Peyer's patch (tissue), 4 donors: ENCODE measurements at places on chromosomes 4 and X. TPM values are rescaled to one million over a fixed set of nuclear protein-coding genes. Genes with fewer than 3 reads are reported as not detected.

- no peak for DNase-seq
These were observed 212.8 kb downstream of the MAB21L2 start for GRCh38 chr4:150794706-150795105.

DNA sequence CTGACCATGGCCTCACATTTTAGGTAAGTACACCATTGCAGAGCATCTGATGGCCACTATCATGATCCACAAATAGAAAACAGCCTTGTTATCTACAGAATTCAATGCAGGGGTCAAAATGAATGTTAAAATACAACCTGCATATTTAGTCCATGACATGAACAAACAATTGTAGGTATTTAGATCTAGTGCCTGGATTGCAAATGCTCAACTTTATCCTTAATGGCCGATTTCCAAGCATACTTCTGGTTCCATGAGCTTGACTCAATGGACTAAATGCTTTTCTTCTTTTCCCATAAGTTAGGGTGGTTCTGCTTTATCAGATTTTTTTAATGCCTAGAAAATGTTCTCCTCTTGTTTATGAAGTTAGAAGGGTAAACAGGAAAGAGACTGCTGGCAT, 139.2 kb upstream of the TTC29 start:
- no peak for DNase-seq

DNA sequence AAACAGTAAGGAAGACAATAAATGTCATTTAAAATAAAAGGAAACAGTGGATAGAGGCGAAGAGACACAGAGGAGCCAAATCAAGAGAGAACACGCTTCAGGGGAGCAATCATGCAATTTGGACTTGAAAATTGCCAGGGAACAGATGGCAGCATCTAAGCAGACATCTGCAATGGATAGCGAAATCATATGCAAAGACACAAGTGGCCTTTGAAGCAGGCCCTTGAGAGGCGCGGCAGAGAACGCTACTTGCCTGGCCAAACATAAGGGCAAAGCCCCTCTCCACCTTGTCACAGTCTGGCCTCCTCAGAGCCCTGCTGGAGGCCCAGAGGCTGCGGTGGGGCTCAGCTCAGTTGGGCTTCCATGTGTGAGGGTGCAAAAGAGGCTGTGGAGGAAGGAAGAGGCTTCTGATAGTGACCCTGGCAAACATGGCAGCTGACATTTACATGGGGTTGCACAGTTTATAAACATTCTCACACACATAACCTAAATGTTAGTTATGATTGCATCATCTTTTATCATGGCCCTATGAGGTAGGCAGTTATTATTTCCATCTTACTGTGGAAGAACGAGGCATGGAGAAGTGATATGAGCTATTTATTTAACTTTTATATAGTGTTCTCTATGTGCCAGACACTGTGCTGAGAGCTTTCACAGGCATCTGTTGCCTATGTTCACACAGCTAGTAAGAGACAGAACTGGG, 18.3 kb downstream of the ADGRG4 start:
- DNase-seq: no peak

- DNase-seq: no peak
These were observed 56.4 kb upstream of the XIAP start for GRCh38 chrX:123803331-123803983.

DNA sequence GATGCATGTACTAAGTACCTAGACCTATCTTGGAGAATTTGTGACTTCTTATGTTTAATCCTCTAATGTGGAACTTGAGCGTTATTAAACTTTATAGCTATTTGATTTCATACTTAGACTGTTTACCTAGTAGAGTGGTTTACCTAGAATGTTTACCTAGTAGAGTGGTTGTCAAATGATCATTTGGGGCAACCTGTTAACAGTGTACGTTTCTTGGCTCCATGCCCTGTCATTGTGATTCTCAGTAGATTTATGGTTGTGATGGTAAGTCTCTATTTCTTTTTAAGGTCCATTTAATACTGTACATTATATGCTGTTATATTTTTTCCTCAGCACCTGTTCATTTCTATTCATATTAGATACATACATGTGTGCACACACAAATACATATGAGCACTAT, 233.0 kb upstream of the MAD2L1 start:
- no peak for DNase-seq

DNA sequence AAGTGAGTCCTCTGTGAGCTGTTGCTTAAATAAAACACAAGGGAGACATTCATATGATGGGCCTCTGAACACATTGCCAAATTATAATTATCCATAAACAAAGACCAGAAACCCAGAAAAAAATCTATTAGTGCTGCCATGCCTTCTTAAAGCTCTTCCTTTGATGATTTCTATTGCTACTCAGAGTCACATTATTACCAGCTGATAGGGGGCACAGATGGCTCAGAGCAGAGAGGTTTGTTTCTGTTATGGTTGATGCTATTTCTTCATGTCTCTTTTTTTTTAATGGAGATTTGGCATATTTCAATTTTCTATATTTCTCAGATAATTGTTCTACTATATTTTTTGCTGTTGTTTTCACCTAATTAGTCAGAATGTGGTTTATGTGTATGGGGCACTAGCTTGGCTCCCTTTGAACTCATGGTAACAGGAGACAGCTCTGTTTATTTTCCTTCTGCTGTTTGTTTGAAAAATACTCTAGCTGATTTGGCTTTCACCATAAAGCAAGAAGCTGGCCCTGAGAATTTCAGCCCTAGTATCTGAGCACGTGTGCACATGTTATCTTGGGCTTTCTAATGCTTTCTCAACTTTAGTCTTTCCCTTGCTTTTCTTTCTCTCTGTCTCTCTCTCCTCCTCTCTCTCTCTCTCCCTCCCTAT, 568.8 kb downstream of the PPARGC1A start:
- DNase-seq: no peak

DNA sequence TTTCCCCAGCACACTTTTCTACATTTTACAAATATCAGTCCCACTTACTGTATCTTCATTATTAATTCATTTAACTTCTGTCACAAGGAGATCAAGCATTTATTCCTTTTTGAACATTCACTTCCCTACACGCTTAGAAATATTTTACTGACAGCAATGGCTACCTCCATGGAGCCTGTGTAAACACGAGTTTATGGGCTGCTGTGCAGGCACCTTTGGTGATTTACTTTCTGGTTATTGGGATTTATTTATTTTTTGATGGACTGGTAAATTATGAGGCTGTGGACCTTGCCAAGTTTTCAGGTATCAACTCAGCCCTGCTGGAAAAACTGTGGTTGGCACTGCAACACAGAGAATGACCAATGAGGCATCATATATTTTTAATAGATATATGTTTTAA, 45.4 kb upstream of the PAQR3 start:
- no peak for DNase-seq

DNA sequence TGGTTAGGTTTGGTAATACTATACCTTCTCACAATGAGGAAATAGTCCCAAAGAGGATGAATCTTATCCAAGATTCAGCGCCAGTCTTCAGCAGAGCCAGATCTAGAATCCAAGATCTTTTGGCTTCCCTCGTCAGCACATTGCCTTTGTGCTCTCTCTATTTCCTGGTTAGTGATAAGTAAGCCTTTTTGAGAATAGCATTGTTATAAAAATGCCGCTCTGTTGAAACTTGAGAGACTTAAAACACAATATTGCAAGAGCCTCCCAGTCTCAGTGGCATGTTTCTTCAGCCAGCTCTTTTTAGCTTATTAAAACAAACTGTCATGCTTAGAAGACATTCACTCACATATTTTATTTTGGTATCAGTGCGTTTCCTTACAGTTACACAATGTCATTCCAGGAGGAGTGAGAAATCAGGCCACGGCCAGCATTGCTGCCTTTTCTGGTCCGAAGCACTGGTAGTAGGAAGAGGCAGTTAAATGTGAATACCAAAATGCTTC, 141.4 kb downstream of the KLHL8 start:
- DNase-seq: no peak

DNA sequence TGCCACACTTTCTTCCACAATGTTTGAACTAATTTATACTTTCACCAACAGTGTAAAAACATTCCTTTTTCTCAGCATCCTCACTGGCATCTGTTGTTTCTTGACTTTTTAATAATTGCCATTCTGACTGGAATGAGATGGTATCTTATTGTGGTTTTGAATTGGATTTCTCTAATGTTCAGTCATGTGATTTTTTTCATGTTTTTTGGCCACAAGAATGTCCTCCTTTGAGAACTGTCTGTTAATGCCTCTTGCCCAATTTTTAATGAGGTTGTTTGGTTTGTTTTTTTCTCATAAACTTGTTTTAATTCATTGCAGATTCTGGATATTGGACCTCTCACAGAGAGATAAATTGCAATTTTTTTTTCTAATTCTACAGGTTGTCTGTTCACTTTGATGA, 1195.2 kb downstream of the TECRL start:
- no peak for DNase-seq

The TLR10 gene
- total RNA-seq: 37.1 TPM

The GPR50 gene
- total RNA-seq: not detected

The AWAT2 gene
- not detected for total RNA-seq

The DRD5 gene
- not detected for total RNA-seq

The C4orf51 gene
- total RNA-seq: not detected
